ENCODE measurements at places on chromosomes 2 and 18.
A peak's percentile ranks its signal among the peaks of the same experiment; 100 is the strongest.

- no peak for DNase-seq
Observed at GRCh38 chr2:233832414-233832813, 21.9 kb downstream of the HJURP start.

DNA sequence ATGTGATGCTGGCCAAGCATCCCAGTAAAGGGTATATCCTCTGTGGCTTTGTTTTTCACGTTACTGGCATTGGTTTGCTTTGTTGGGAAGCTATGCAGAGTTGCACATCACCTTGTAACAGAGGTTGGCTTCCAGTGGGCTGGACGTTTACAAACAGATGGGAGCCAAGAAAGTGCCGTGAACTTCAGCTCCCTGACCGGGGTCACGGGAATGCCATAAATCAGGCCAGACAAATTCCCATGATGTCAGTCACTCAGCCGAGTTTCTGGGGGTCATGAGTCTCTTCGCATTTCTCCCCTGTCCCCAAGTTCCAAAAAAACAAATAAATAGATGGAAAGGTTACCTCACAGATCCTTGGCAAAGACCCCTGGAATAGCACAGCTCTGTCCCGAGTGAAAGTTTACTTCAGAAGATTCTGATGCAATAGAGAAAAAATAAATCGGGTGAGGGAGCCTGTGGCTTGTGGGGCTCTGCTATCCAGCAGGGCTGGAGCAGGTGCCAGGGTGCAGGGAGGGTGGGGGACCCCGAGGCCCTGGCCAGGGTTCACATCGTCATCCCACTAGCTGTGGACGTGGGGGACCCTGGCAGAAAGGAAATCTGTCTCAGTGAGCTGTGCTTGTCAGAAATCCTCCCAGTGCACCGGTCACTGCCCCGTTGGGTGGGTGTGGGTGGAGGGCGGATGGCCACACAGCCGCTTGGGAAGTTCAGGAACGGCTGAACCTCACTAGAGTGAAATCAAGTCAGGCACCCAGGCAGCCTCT, 27.8 kb downstream of the TWIST2 start:
- DNase-seq, result no peak

DNA sequence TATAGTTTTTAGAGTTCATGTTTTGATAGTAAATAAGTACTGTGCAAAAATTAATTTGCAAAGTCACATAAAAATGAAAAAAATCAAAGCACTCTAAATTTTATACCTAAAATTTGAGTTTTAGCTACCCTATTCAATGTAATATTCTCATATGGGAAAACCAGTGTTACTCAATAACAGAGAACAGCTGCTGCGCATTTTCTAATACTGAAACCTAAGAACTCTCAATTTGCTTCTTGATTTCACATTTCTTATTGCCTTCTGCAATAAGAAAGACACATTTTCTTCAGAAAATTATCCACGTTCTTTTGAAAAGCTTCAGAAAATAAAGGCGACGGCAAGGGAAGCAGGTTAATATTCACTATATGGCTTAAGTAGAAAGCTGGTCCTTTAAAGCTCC, 199.1 kb upstream of the CCDC150 start:
- no peak for DNase-seq

GRCh38 chr2:98804736-98805135, 73.8 kb upstream of the MGAT4A start:
- DNase-seq, result no peak

- DNase-seq, result peak; percentile 51
Observed at GRCh38 chr2:173963323-173963816, 1.8 kb downstream of the SP3 start.

GRCh38 chr2:160596441-160596840, 102.8 kb upstream of the RBMS1 start:
- no peak for DNase-seq

DNA sequence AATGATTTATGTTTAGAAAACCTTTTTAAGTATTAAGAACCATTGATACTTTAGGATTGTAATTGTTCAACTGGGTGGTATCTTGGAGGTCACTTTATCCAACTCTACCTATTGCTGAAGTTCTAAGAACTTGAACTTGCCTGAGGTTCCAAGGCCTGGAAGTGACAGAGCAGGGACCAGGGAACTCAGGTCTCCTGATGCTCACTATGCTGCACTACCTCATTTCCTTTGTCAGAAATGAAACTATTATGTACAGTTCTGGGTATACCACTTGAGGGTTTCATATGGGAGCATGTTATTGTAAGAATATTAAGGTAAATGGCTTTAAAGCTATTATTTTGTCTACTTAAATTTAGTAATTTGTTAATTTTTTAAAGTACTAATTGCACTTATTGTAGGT, 3.0 kb downstream of the MBD5 start:
- DNase-seq, result no peak

DNA sequence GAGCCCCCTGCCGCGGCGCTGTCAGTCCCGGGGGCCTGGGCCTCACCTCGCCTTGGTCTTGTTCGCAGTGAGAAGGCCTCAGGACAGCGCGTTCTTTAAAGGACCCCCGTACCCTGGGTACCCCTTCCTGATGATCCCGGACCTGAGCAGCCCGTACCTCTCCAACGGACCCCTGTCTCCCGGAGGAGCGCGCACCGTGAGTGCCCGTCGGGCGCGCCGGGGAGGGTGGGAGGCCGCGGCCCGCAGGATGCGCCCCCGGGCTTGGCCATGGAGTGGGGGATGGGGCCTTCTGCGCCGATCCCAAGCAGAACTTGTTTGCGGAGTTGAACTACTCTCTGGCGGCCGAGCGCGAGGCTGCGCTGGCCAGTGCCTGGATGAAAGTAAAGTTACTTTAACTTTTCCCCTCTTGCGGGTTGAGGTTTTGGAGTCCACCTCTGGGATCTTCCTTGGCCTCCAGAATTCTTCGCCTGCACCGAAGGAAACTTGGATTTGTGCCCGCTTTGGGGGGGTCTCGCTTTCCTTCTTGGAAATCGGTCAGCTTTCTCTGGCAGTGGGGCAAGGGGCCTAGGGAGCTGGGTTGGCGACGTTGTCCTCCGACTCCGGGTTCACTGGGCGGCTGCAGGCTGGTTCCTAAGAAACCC, 1.2 kb downstream of the TCF7L1 start:
- no peak for DNase-seq

DNA sequence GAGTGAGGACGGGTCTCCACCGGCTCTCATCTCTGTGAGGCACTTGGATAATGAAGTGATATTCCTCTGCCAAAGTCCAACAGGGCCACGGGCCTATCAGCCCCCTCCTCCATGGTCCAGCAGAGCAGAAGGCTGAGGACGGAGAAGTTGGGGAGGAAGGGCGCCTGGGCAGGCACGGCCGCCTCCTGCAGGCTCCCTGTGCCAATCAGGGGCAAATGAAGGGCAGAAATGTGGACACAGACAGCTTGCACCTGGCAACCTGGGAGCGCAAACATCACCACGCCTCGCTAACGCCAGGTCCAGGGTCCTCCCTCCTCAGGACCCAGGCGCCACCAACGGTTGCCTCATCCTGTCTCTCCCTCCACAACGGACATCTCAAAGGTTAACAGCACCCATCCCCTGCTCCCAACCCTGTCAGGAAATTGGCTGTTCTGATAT, 24.3 kb downstream of the SMAD7 start:
- DNase-seq, result no peak

- no peak for DNase-seq
Observed at GRCh38 chr18:32337347-32337746, 133.3 kb downstream of the GAREM1 start.

- no peak for DNase-seq
Observed at GRCh38 chr2:66105066-66105753, 329.7 kb upstream of the MEIS1 start.

GRCh38 chr2:152648336-152648735, 68.9 kb downstream of the PRPF40A start:
- no peak for DNase-seq

GRCh38 chr18:42914476-42914875, 201.0 kb downstream of the RIT2 start:
- DNase-seq, result no peak

GRCh38 chr2:160362541-160362940, 131.1 kb downstream of the RBMS1 start:
- DNase-seq, result no peak

DNA sequence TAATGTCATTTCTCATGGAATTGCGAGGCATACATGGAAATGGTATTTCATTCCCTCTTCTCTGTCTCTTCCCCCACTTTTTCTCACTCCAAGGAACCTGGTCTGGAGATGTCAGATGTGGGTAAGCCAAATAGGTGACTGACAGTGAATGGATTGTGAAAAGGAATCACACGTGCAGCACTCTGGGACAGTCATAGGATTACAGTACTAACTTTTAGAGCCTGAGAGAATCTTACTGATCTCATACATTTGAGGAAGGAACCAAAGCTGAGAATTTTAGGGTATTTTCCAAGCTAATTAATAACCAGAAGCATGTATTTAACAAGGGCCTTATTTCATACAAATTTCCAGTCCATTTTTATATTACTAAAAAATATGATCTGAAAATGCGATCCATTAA, 58.1 kb upstream of the ERBB4 start:
- no peak for DNase-seq

DNA sequence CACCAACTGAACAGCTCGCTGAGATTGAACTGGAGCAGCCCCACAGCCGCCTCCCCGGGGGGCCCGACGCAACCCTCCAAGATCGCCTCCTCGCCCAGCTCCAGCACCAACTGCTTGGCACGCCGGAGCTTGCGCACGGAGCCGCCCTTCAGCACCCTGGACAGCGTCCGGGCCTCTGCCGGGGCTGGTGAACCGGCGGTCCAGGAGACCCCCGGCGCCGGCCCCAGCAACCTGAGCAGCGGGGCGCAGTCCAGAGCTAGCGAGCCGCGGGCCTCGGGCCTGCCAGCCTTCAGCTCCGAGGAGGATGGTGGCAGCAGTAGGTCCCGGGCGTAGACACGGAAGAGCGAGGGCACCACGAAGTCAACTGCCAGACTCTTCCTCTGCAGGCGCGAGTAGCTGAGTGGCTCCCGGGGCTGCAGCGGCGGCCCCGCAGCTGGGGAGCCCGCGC, 1.2 kb downstream of the ALK start:
- no peak for DNase-seq

DNA sequence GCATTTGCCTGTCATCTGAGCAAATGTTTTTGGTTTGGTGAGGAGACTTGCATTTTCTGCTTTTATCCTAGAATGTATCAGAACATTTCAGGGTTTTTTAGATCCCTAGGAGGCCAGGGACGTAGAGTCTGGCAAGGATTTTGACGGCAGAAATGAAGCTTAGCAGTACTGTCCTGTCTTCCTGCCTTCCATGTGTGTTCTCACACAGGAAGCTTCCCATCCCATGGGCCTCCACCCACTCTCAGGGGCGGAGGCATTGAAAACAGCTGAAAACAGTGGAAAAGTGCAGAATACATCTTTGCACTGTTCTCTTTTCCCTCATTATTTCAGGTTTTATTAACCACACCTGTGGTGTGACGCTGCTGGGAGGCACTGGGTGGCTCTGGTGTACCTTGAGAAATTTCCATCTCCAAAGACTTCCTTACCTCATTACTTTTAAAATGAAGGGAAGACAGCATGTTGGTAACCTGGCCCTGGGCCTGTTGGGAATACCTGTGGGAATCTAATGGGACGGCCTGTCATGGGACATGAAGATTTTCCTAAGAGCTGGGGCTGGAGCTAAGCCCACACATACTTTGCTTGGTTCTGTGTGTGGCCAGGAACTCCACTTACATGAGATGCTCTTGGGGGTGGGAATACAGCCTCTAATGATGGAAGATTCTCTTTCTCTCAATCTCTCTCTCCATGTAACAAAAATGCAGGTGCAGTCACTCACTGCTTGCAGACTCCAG, 20.5 kb downstream of the PCARE start:
- no peak for DNase-seq

DNA sequence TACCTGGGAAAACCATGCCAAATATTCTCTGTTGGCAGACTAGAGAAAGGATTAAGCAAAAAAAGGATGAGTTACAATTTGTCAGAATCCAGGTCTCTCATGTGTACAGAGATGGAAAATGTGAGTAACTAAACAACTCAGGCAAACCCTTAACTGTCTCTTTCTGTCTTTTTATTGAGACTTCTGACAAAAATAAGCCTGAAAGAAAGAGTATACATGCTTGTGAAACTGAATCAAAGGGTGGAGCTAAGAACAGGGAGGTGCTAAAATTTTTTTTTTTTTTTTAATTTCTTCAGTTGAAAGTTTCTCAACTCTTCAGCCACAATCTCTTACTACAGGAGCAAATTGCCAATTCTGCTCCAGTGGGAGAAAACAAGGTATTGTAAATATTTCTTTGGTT, at the start of gene SERPINB10:
SERPINB10 (plus strand) TSS at position 295 of the 400 bp plus-strand sequence. CDS start 7,553 bp downstream, outside the sequence.
- no peak for DNase-seq

DNA sequence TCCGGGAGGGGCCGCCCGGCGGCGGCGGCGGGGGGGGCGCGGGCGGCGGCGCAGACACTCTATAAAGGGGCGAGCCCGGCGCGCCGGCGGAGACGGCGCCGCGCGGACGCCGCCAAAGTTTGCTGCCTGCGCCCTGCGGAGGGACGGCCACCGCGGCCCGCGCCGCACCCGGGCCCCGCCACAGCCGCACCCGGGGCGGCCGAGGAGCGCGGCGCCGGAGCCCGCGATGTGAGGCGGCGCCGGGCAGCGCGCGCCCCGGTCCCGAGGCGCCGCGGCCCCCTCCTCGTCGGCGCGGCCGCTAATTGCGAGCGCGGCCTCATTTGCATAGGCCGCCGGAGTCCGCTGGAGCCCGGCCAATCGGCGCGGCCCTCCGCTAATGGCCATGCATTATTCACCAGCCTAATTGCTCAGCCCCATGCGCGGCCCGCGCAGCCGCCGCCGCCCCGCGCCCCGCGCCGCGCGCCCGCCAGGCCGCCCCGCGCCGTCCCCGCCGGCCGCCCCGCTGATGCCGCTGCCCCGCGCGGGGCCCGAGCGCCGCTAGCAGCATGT, at the start of gene SALL3:
SALL3 (plus strand) TSS at position 89 of the 549 bp plus-strand sequence; CDS start at position 546, 457 bp downstream.
- no peak for DNase-seq

DNA sequence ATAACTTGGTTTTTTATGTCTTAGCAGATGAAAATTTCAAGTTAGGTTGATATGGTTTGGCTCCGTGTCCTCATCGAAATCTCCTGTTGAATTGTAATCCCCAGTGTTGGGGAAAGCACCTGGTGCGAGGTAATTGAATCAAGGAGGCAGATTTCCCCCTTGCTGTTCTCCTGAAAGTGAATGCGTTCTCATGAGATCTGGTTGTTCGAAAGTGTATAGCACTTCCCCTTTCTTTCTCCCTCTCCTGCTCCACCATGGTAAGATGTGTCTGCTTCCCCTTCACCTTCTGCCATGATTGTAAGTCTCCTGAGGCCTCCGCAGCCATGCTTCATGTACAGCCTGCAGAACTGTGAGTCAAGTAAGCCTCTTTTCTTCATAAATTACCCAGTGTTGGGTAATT, 242.1 kb upstream of the TNP1 start:
- DNase-seq, result no peak

- DNase-seq, result peak; percentile 42
Observed at GRCh38 chr2:113282747-113283533, 4.2 kb upstream of the PAX8 start.

DNA sequence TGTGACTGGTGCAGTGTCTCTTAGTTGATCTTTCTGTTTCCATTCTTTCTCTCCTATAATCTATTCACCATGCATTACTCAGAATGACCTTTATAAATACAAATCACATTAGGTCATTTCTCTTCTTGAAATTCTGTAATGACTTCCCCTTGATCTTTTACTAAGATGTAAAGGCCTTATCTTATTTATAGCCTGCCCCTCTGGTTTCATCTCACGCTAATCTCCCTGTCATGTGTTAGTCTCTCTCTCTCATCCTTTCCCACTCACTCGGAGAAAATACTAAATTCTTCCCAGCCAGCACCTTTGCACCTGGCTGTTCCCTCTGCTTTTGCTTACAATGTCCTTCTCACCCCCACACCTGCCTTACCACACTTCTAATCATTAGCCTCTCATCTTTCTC, 530.8 kb downstream of the ADCYAP1 start:
- DNase-seq, result no peak
